ENCODE measurements at places on chromosomes 2 and 18.

DNA sequence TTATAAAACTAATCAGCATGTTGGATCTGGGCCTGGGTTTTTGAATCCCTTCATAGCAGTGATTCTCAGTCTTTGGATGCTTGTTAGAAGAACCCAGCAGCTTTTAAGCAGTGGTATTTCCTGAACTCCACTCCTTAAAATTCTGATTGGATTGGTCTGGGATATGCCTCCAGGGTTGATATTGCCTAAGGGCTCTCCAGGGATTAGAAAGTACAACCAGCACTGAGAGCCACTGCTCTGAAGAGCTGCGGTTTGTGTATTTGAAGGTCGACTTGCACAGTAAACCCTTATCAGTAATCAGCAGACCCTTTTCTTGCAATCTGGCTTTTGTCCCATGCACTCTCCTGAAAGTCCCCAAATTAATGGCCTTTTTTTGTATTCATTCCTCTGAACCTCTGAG, 17.0 kb upstream of the RBMS1 start:
- no peak for DNase-seq

- DNase-seq, result no peak
Measured at GRCh38 chr2:51986101-51986500, 954.2 kb upstream of the NRXN1 start.

DNA sequence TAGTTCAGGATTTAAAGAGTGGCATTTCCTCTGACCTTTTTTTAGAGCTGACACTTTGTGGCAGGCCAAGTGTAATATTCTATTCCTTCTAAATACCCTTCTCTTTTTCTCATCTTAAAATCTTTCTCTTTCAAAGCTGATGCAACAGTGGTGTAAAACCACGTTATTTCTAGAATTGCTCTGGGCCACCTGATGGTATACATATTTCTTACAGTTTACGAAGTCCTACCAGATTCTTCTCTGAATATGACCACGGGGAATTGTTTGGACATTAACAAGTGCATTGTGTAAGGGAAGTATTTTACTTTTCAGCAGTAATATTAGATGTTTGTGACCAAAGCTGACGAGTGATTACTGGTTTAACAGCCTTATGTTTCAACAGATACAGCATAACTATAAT, 109.9 kb downstream of the PTPRM start:
- DNase-seq, result no peak

- DNase-seq, result no peak
Measured at GRCh38 chr2:176638167-176639015, 369.1 kb downstream of the MTX2 start.

DNA sequence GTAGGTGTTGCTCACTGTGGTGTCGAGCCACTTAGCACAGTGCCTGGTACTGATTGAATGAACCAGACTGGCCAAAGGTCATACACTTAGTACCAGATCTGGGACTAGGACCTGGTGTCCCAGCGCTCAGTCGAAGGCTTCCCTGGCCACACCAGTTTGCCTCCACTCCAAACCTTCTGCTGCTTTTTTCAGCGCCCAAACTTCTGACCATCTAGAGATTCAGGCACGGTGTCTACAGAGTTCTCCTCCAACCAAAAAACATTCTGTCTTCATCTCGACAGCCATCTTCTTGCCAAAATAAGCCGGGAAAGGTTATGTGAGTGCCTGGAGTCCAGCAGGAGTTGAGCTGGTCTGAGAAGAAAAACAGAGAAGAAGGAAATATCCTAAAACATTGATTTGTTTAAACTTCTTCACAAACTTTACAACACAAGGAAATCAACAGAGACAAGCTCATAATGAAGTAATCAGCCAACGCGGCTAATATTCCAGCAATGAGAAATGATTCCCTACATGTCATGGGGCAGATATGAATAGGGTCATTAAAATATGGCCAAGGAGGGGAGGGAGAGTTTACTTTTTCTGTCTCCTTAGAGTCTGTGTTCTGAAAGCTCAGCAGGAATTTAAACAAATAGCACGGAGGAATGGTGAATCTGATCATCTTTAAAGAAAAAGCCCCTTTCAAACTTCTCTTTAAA, 2.3 kb upstream of the GLI2 start:
- no peak for DNase-seq

- DNase-seq, result no peak
Measured at GRCh38 chr2:222105046-222105445, 193.8 kb downstream of the PAX3 start.

- no peak for DNase-seq
Measured at GRCh38 chr2:143452817-143453451, 323.7 kb downstream of the ARHGAP15 start.

GRCh38 chr2:198254536-198255090, 450.2 kb downstream of the PLCL1 start:
- DNase-seq, result no peak

DNA sequence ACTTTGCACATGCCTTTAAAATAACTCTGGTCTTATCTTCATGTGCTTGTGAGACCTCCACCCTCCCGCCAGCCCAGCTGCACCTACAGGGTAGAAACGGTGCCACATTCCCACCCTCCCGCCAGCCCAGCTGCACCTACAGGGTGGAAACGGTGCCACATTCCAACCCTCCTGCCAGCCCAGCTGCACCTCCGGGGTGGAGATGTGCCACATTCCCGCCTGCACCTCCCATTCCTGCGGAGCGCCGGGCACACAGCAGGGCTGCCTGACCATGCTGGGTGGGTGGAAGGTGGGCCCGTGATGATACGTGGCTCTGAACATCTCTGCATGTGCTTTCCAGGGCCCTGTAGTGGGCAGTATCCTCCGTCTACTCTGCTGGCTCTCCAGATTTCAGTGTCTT, 243.7 kb upstream of the PXDN start:
- DNase-seq, result no peak

GRCh38 chr2:120774557-120775160, 39.0 kb downstream of the GLI2 start:
- DNase-seq, result no peak

DNA sequence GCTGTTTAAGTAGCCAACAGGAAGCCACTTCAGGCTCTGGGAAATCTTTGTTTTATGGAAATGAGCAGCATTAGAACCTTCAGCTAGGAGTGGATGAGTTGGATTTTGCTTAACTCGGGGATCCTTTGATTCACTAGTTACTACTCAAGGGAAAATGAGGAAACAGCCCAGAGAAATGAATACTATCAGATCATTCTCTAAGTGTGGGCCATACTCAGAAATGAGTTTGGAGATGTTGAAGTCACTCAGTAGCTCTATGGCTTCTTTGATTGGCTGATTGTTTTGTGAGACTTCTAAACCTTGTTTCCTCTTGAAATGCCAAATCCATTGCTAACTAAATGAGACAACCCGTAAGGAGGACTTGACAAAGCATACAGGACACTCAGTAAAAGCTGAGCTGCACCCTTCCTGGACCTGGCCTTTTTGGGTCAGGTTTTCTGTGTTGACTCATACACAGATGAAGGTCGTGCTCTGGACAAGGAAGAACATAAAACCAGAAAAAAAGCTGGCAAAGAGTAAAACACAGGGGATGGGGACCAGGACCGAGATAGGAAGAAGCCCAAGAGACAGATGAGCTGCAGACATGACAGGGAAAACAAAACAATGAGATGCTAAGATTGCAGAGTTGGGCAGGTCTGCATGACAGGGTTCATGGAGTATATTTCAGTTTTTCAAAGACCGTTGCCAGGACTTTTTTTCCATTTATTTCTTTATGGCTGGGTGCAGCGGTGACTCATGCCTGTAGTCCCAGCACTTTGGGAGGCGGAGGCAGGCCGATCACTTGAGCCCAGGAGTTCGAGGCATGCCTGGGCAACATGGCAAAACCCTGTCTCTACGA, 41.6 kb downstream of the INO80C start:
- no peak for DNase-seq

DNA sequence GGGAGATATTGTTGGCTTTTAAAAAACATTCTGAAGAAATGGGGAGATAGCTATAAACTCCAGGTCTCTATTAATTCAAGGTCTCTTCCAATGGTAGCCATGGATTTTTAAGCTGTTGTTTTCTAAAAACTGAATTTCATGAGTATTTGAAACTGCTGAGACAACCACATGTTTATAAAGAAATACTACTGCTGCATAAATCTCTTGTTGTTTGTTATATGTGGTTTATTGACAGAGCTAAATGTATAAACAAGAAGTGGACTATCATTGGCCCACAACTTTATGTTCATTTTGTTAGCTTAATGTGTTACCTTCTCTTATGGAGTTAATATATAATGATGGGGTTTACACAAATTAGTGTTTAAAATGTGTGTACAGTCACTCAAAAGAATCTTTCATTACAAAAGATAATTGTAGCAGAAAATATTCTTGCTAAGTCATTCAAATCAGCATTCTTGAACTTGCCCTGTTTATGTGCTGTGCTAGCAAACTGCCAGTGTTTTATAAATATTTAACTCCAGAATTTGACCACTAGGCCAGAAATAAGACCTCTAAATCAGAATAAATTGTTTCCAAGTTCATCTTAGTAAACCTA, 242.1 kb downstream of the TMX3 start:
- DNase-seq, result no peak

DNA sequence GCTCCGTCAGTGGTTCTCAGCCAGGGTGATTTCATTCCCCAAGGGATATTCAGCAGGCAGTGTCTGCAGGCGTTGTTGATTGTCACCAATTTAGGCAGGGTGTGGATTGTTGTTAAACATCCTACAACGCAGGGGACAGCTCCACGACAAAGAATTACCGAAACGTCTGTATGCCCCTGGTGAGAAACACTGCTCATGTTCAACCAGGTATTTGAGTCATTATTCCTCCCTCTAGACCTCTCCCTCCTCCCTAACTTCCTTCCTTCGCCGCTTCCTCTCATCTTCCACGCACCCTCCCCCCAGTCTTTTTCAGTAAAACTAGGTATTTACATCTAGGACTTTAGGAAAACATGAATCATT, 50.8 kb downstream of the NCK2 start:
- DNase-seq, result no peak
